Endodermal cell (in vitro differentiated cells): ENCODE measurements at places on chromosomes 5 and 9.
A peak's percentile ranks its signal among the peaks of the same experiment; 100 is the strongest.

- DNase-seq, result no peak
Observed at GRCh38 chr5:158623971-158624370, 475.7 kb downstream of the EBF1 start.

DNA sequence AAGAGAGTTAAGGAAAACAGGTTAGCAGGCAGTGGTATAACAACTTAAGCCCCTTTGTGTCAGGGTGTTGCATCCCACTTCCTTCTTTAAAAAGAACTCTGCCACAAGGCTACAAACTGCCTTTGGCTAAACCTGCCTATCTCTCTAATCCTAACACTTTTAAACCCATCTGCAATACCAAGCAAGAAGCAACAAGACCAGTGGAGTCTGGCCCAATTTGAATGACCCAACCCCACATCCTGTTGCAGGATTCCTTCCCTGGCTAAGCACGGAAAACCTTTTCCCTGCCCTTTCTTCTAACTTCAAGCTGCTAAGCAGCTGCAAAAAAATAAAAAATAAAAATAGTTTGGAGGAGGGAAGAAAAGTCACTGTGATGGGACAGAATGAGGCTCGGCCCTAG, 27.1 kb downstream of the ABCA1 start:
- DNase-seq, result peak; percentile 44

GRCh38 chr5:147901599-147902039, 4.7 kb downstream of the C5orf46 start:
- DNase-seq, result no peak

DNA sequence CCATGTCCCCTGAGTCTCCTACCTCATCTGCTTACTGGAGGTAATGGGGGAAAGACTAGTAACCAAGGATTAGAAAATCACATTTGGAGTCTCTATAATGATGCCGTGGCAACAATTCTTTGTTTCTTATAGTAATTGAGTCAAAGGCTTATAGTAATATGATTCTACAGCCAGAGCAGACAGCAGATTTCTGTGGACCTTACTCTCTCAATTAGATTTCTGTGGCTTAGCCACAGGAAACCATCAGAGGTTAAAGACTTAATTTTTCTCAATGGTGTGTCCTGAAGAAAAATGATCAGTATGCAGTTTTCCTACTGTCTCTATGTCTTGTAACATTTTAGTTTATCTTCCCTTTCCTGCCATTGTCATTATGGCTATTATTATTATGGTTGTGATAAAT, 59.3 kb upstream of the CD180 start:
- no peak for DNase-seq

DNA sequence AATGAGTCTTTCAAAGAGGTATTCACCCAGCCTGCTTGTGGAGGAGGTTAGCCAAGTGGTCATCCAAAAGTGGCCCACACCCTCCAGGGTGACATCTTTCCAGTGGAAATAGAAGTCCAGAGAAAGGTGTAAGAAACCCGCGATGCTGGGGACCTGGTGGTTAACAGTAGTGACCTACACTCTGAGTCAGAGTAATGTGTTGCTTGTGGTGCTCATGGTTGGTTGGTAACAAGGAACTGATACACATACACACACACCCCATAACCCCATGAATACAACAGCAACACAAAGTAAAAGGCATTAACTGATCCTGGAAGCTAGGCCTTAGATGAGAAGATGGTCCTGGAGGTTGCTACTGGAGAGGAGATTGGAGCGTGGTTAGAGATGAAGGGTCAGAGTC, 26.9 kb downstream of the MRPS30 start:
- no peak for DNase-seq

DNA sequence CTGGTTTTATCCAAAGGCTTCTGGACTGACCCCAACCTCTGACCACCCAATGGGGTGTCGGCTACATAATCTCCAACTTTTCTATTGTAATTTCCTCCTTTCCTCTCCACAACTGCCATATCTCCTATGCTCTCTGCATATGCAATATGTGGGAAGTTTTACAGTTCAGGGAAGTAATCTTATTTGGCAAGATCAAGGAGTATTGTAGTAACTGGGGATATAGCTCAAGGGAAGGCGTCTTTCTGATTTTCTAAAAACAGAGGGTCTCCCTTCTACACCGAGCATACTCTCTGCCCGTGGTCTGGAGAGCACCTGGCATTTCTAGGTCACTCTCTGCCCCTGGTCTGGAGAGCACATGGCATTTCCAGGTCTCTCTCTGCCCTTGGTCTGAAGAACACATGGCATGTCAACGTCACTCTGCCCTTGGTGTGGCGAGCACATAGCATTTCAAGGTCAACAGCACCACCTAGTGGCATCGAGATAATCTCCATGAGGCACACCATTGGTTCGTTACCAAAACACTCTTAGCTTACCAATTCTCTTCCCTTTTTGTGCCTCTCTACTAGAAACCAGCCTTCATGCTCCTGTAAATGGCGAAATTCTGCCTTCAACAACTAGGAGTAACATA, 616.4 kb upstream of the NUDT12 start:
- DNase-seq, result peak; percentile 84

DNA sequence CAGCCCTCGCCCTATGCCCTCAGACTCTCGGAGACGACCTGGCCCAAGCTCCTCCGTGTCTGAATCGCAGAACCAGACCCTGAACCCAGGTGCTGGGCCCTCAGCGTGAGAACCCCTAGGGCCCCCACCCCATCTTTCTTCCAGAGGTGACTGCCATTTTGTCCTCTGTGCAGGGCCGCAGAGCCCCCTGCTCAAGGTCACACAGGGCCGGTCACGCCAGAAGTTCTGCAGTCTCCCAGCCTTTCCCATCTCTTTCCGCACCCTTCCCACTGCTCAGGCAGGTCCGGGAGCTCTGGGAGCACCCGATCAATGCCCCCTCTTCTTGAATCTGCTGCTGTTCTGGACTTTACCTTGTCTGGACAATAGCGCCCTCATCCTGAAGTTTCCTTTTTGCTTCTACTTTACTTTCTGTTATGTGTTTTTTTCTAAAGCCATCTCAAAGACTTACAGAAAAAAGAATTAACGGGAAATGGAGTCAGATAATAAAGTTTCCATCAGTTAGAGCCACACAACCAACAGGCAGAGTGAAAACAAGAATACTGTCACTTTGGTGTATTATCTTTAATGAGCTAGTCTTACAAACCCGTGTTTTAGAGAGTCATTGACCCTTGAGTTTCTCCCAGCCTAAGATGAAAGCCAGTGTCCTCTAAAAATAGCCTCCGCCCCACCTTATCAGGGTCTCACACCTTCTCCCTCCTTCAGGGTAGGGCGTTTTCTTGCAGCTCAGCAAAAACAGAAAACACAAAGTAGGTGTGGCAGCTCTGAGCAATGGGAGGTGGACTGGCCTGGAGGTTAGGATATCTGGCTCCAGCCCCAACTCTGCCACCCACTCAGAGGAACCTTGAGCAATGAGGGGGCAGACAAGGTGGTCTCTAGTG, 1.8 kb downstream of the TMOD1 start:
- peak; percentile 72 for DNase-seq
